ENCODE measurements at places on chromosomes 3 and 15.

DNA sequence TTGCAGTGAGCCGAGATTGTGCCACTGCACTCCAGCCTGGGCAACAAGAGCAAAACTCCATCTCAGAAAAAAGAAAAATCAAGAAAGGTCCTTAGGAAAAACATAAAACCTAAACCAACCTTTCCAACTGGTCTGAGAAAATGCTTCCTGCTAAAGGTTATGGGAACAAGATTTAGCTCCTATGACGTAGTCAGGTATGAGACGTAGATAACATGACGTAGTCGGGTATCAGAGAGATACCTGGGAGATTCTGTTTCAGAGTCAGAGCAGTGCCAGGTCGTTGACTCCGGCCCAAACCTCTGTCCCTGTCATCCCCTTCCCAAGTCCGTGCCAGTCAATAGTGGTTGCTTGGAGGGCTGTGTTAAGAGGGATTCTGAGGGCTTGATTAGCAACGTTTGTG is 39.9 kb downstream of the LMCD1 start:
- no peak for DNase-seq

GRCh38 chr15:60745469-60746061 is 266.6 kb upstream of the ICE2 start:
- DNase-seq = no peak

DNA sequence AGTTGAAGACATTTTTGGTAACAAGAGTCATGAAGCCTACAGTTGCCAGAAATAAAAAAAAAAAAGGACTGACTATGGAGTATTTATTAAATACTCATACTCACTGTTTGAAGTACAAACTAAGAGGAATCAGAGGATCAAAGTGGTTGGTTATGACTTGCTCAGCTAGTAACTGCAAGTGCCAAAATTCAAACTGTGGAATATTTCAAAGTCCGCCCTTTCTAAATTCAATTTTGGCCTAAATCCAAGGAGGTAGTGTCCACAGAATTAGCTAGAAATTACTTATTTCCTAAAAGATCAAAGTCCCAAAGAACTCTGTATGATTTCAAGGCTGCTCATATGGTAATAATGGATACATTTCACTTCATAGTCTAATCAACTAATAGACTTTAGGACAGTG is 274.5 kb downstream of the ZBTB20 start:
- DNase-seq = no peak

DNA sequence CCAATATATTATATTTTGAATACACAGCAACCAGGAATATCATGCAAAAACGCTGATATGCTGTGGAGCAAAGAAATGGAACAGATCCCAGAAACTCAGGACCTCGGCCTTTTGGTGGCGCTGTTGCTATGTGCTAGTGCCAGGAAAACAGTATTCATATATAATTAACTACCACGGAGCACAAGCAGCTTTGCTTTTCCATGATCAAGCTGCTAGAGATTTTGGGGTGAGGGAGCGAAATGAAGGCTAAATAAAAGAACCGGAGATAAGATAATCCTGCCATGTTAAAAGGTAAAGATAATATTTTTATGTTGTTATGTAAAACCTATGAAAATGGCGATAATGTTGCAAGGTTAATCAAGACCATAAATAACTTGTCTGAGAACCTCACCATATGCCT is 157.7 kb upstream of the FAM3D start:
- no peak for DNase-seq

- DNase-seq = no peak
Observed at GRCh38 chr3:37402351-37402750, 228.0 kb upstream of the LRRFIP2 start.

DNA sequence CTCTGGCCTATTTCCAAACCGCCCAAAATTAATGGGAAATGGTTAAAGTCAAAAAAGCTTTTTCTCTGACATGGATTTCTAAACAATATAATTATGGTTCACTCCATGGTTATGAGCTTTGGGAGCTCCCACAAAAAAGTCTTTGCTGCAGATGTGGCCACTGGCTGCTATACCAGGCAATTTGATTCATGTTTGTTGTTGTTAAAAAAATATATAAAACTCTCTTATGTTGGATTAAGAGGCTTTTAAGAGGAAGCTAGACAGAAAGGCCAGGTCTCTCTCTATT is 258.6 kb downstream of the TIGIT start:
- DNase-seq = no peak

DNA sequence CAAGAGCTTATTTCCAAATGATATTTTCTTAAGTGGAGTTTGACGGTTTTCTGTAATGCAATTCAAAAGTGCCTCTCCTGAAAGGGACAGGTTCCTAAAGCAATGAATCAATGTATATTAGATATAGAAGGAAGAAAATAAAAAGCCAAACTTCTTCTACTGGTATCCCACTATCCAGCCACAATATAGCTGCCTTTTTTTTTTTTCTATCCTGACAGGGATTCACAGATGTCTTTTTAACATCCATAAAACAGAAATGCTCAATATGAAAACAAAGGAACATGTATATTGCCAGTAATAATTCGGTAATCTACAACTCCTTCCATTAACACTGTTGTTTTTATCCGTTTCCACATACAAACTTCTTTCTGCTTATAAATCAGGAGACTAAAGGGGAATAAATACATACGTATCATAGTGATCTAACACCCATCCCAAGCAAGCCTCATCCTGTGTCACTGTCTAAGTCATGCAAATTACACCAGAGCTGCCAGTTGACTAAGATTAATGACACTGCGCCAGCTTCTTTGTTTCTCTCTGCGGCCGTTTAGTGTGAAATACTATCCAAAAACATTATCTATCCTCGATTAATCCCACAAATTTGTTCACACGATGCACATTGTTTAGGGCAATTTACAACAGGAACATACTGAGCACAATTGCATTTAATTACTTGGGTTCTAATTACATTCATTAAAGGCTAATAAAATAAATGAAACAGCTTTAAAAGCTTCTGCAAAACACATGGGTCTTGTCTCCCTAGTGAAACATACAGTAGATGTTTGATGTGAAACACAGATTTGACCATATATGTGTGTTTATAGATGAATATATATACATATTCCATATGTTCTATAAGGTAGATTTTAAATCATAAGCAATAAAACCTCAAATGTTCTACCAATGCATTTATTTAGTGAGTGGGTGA is 51.9 kb upstream of the CDIN1 start:
- no peak for DNase-seq

- DNase-seq = no peak
Observed at GRCh38 chr15:48334260-48334659, 3.0 kb downstream of the DUT start.

All from NK-92 treated with Interleukin-12 subunit alpha and Interleukin-12 subunit beta, amount 100 ng/mL, for 24 hours (cell line).